ENCODE measurements at places on chromosomes 7 and 10.
A peak's percentile ranks its signal among the peaks of the same experiment; 100 is the strongest.

- DNase-seq: no peak
Observed at GRCh38 chr10:103720328-103720963, 134.9 kb downstream of the SH3PXD2A start.

DNA sequence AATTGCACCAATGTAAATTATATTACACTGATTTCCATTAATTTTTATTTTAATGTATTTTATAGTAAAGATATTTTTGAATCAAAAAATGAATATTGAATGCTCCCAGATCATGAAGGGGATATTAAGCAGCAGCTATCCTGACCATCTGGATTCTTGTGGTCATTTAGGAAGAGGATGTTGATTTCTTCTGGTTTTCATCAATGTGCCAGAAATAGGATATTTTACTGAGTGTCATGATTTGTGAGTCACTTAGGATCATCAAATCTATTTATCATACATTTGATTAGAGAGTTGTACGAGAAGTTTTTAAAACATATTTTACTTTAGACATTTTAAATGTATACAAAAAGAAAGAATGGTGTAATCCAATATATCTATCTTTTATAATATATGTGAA is 366.3 kb upstream of the CHRM2 start:
- no peak for DNase-seq

DNA sequence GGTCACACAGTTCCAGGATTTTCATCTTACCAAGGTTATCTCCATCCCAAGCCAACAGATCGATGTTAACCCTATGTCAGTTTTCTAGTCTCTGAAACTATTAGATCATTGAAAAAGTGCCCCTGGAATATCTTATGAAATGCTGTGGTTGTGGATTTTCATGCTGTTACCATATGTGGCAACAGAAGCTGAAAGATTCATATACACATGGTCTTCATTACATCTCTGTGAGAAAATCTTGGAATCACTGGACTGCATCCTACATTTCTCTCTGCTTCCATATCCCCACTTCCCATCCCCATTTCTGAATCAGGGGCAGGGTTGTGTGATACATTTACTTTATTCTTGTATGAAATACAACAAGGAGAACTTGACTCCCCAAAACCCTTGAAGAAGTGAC is 146.1 kb downstream of the SLC16A9 start:
- peak; percentile 61 for DNase-seq

GRCh38 chr7:151188252-151188542 is 1.1 kb upstream of the ASB10 start:
- DNase-seq: no peak

- no peak for DNase-seq
Observed at GRCh38 chr7:138378741-138379559, 81.1 kb upstream of the TRIM24 start.

DNA sequence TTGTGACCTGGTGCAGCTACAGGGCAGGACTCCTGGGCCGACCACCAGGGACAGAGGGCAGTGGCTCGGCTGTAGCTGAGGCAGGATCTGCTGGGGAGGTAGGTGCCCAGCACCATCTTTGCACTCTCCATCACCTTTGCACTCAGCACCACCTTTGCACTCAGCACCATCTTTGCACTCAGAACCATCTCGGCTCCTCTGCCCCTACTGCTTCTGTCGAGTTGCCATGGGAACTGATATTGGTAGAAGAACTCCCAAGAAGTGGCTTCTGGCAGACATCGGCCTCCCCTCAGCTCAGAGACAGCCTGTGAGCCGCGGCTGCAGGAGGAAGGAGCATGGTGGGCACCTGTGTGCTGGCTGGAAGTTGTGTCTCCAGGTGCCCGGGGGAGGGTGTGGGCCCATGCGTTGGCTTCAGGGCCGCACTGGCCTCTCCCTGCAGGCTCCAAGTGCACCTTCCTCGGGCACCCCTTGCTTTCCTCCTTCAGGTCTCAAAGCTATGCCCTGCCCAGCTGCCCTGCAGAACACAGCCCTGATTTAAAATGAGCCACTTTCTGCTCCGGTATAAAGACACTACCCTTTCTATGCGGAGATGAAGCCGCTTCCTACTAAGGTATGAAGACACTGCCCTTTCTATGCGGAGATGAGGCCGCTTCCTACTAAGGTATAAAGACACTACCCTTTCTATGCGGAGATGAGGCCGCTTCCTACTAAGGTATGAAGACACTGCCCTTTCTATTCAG is 514.5 kb downstream of the PTPRN2 start:
- DNase-seq: no peak

DNA sequence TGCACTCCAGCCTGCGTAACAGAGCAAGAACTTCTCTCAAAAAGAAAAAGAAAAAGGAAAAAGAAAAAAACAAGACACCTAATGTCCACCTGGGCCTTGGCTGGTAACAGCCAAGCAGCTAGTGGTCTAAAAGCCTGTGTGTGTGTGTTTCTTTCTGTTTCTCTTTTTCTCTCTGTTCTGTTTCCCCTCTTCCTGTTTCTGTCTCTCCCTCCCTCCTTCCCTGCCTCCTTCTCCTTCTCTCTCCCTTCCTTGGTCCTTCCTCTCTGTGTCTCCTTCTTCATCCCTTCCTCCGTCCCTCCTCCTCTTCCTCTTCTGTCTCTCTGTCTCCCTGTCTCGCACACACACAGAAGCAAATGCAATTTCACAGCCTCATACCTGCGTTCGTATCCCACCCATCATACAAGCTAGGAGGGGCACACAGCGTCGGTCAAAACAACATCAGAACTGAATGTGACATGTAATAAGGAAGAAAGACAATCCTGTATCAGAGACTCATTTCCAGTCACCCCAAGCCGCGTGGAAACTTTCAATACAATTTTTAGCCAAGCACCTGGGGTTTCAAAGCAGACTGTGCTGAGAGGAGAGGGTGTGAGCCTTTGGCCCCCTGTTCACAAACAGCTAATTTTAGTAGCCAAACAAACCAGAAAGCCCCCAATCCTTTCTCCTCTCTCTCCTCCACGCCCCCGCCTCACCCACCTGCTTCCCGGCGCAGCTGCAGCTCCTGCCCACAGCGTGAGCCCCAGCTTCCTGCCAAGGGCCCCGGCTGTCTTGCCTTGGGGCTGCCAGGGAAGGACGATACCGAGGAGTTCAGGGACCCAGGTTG is 50.2 kb upstream of the GNA12 start:
- no peak for DNase-seq

- no peak for DNase-seq
Observed at GRCh38 chr10:97948822-97949221, 81.6 kb downstream of the CRTAC1 start.

- no peak for DNase-seq
Observed at GRCh38 chr10:16314259-16314658, 122.6 kb upstream of the PTER start.

GRCh38 chr7:118003476-118003875 is 130.2 kb upstream of the CTTNBP2 start:
- DNase-seq: no peak

DNA sequence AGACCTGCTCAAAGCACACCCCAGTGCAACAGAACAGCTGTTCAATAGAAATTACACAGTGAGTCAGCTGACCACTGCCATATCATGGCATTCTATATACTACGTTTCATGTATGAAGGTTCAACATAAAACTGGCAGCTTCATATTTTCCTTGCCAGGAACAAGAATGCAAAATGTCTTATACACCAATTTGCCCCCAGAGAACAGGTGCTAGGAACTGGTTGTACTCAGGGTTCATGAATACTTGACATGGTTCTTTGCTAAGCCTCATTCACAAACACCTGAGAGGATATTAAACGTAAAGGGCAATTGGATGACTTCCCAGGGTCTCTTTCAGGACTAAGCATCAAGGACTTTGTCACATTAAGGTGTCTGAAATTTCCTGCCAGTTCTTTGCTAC is 6.9 kb downstream of the MYOF start:
- no peak for DNase-seq

DNA sequence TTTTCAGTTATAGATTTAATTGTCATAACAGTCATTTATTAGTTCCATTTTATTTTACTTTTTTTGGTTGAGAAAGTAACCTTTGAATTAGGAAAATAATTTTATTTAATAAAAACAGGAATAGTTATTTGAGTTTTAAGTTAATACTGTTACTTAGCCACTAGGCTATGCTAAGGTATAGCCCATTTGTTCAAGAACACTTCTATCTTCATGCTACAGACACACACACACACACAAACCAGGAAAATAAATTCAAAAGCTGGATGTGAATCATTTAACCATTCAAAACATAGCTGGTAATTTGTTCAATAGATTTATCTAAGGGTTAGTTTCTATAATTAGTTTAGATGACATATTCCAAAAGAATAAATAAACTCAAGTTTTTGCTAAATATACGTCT is 148.4 kb downstream of the RNF133 start:
- no peak for DNase-seq

- DNase-seq: no peak
Observed at GRCh38 chr10:10526846-10527245, 490.8 kb upstream of the CELF2 start.

- DNase-seq: peak; percentile 47
Observed at GRCh38 chr10:114526504-114527238, 122.4 kb upstream of the AFAP1L2 start.

- no peak for DNase-seq
Observed at GRCh38 chr10:62631241-62631640, 173.3 kb upstream of the ADO start.

All from fibroblast of skin of left quadriceps (primary cell).